Stimulated activated CD4-positive, alpha-beta T cell treated with anti-CD3 and anti-CD28 coated beads, Interleukin-15, amount 100 ng/mL, for 24 hours (primary cell): ENCODE measurements at places on chromosomes 7 and 10.

DNA sequence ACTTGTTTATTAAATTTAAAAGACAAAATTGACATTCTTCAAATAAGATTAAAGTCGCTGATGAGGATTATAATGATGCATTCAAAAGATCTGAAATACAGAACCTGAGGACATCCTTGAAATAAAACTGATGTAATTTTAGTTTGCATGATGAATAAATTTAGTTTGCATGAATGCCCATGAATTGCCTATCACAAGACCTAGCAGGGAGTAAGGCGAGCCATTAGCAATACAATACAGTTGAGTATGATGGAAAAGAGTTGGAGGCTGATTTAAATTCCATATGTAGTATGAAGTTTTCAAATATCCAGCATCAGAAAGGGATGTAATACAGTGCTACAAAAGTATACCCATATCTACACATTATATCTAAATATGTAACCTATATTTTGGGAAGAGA is 321.3 kb downstream of the CACNA2D1 start:
- DNase-seq = no peak

GRCh38 chr7:88458946-88459345 is 152.3 kb upstream of the STEAP4 start:
- no peak for DNase-seq

GRCh38 chr7:27148756-27149641 is 1.4 kb upstream of the HOXA6 start:
- no peak for DNase-seq

- DNase-seq = no peak
Observed at GRCh38 chr10:100890673-100891317, 22.0 kb upstream of the SLF2 start.

- no peak for DNase-seq
Observed at GRCh38 chr7:38190011-38190410, 12.0 kb downstream of the STARD3NL start.

DNA sequence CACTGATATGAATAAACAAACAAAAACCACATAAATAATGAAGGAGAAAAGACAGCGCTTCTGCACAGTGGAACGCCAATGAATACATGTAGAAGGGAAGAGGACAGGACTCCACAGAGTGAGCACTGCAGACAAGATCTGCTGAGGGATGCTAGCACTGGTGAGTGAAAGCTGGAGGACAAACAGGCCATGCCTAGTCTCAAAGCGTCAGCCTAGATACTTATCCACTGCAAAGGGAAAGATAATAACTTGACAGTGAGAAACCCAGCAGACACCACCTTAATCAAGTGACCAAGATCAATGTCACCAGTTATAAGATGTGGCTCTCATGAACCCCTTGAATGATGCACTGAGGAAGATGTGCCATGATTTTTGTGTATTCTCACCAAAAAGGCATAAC is 227.6 kb downstream of the SKAP2 start:
- no peak for DNase-seq

- DNase-seq = no peak
Observed at GRCh38 chr10:62723375-62723774, 81.1 kb upstream of the ADO start.

- DNase-seq = no peak
Observed at GRCh38 chr7:28038175-28038797, 142.3 kb downstream of the JAZF1 start.
